Transverse colon (tissue), 4 donors: ENCODE measurements at places on chromosomes 11 and 22. TPM values are rescaled to one million over a fixed set of nuclear protein-coding genes. Genes with fewer than 3 reads are reported as not detected.

DNA sequence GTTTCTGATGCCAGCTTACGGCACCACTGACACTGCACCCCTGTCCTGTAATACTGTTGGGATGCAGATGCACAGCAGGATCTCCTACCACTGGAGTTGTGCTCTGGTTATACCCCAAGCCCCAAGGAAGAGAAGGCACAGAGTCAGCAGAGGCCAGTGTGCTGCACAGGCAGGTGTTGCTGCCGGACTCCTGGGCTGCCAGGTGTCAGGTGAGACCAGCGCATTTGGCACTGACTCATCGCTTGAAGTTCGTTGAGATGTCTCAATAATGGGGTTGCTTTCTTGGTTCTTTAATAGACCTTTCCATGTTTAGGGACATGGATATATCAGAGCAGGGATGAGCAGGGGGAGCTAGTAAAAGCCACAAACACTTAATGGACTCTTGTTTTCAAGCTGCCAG, 75.7 kb upstream of the TTC12 start:
- DNase-seq = no peak
- H3K4me1 ChIP-seq = no peaks in the 10 kb centered on the region
- no peak overlapping the region for H3K27ac ChIP-seq
- no peaks in the 10 kb centered on the region for H3K36me3 ChIP-seq

DNA sequence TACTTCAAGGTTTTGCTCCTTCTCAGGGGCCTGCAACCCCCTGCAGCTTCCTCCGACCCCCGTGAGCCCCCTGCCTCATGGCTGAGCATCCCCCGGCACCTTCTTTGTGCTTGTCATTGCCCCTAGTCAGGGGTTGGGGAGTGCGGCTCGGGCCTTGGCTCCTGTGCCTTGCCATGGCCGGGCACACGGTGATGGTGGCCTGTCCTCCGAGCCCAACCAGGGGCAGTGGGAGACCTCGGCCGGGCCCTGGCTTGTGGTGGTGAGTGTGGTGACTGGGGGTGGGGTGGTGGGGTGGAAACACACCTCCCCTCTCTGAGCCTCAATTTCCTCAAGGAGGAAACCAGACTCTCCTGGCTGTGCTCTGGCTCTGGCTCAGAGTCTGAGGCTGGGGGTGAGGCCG, 1.5 kb upstream of the MRGPRG start:
- no peak overlapping the region for H3K4me3 ChIP-seq
- peaks cover 7% of the 10 kb centered on the region for H3K4me1 ChIP-seq
- no peaks in the 10 kb centered on the region for H3K36me3 ChIP-seq

- no peaks in the 10 kb centered on the region for H3K36me3 ChIP-seq
- peak overlapping the region; percentile 20 for H3K4me3 ChIP-seq
- no peak overlapping the region for H3K27ac ChIP-seq
- peak; percentile 32 for DNase-seq
- no peaks in the 10 kb centered on the region for H3K27me3 ChIP-seq
- H3K4me1 ChIP-seq = peaks cover 4% of the 10 kb centered on the region
Measured at GRCh38 chr11:133966921-133967598, 10.3 kb upstream of the IGSF9B start.

BANF1 gene
- 27.9 TPM for total RNA-seq

- no peak overlapping the region for H3K27ac ChIP-seq
- no peaks in the 10 kb centered on the region for H3K27me3 ChIP-seq
- no peaks in the 10 kb centered on the region for H3K4me1 ChIP-seq
- H3K4me3 ChIP-seq = no peak overlapping the region
- no peak for DNase-seq
Measured at GRCh38 chr22:39940757-39941305, 19.4 kb upstream of the TMA7B start.

DNA sequence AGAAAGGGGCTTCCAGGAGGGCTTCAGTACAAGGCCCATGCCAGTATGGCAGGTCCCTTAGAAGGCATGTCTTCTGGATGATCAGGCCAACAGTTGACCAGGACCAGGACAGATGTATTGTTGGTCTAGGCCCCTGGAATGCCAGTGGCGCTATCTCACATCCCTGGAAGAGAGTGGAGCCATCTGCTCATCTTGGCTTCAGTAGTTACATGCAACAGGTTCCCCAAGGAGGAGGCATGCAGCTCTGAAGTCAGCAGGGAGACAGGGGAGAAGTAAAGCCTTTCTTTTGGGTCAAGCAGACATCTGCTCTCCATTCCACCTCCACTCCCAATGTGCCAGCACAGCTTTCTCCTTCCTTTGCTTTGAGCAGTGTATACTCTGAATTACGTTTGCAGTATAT, 244.1 kb downstream of the KIRREL3 start:
- H3K27ac ChIP-seq = no peak overlapping the region
- H3K27me3 ChIP-seq = no peaks in the 10 kb centered on the region
- no peak overlapping the region for H3K4me3 ChIP-seq
- no peaks in the 10 kb centered on the region for H3K36me3 ChIP-seq
- DNase-seq = no peak
- no peaks in the 10 kb centered on the region for H3K4me1 ChIP-seq

HTR3B gene
- total RNA-seq = not detected

GRCh38 chr11:84396521-84396920, 1110.4 kb upstream of the CCDC90B start:
- H3K4me1 ChIP-seq = no peaks in the 10 kb centered on the region
- no peak overlapping the region for H3K27ac ChIP-seq
- H3K27me3 ChIP-seq = no peaks in the 10 kb centered on the region
- H3K36me3 ChIP-seq = no peaks in the 10 kb centered on the region

RIMBP3C gene
- total RNA-seq = not detected

- H3K27ac ChIP-seq = no peak overlapping the region
- H3K36me3 ChIP-seq = no peaks in the 10 kb centered on the region
- no peaks in the 10 kb centered on the region for H3K4me1 ChIP-seq
- no peaks in the 10 kb centered on the region for H3K27me3 ChIP-seq
- no peak overlapping the region for H3K4me3 ChIP-seq
Measured at GRCh38 chr11:126189109-126189929, 22.1 kb downstream of the RPUSD4 start.

LINC01488 gene
- total RNA-seq = not detected

- H3K36me3 ChIP-seq = no peaks in the 10 kb centered on the region
- peaks cover 7% of the 10 kb centered on the region for H3K27me3 ChIP-seq
- no peaks in the 10 kb centered on the region for H3K4me1 ChIP-seq
- H3K4me3 ChIP-seq = no peak overlapping the region
- no peak for DNase-seq
Measured at GRCh38 chr11:73622926-73623593, 23.3 kb upstream of the PLEKHB1 start.

GRCh38 chr22:47997052-47997590, 1234.7 kb downstream of the TBC1D22A start:
- H3K36me3 ChIP-seq = no peaks in the 10 kb centered on the region
- H3K4me3 ChIP-seq = no peak overlapping the region
- DNase-seq = no peak
- no peaks in the 10 kb centered on the region for H3K4me1 ChIP-seq
- no peak overlapping the region for H3K27ac ChIP-seq
- H3K27me3 ChIP-seq = no peaks in the 10 kb centered on the region

DNA sequence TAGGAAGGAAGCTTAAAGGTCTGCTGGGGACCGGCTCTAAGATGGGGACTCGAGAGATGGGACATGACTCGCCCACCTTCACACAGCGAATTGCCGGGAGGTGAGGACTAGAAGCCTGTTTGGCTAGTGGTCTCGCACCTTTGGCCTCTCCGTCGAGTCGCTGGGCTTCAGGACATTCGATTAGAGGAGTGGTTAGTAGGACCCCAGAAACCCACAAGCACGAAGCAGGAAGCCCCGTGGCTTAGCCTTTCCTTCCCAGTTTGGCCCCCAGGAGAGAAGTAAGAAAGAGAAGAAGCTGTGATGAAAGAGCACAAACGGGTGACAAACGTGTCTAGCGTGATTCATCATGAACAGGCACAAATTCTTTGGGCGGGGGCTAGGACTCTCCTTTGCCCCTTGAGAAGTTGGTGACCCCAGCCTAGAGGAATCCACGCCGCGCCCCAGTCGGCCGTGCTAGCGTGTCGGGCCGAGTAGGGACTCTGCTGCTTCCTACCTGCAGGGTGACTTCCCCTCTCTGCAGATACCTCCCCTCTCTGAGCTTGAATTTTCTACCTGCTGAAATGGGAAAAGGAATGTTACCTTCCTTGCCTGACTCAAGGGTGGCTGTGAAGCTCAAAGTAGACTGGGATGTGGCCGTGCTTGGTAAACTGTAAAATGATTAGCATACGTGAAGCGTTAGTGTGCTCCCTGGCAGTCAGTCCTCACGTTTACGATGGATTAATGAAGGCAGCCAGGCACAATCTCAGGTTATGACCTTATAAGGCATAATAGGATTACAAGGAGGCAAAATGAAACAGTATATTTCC, 1.1 kb upstream of the ADM start:
- no peaks in the 10 kb centered on the region for H3K36me3 ChIP-seq
- H3K27ac ChIP-seq = peak overlapping the region; percentile 90
- peaks cover 10% of the 10 kb centered on the region for H3K4me1 ChIP-seq
- DNase-seq = peak; percentile 74

KCNJ4 gene
- total RNA-seq = not detected

DNA sequence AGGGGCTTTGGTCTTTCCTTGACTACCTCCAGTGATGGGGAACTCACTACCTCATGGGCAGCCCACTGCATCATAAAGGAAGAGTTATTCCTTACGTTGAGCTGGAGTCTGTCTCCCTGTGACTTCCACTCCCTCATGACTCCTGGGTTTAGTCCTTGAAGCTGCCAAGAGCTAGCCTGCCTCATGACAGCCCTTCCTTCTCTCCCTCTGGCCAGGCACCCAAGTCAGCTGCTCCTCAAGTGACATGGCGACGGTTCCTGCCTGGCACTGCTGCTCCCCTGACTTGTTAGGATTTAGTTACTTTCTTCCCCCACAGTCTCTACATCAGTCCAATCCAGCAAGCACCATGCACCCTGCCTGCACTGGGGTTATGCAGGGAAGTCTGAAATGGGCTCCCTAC, 196.1 kb upstream of the TBCEL start:
- no peaks in the 10 kb centered on the region for H3K4me1 ChIP-seq
- H3K36me3 ChIP-seq = no peaks in the 10 kb centered on the region
- H3K27ac ChIP-seq = no peak overlapping the region

SHISA8 gene
- not detected for total RNA-seq

TRPM5 gene
- 1.4 TPM for total RNA-seq

DNA sequence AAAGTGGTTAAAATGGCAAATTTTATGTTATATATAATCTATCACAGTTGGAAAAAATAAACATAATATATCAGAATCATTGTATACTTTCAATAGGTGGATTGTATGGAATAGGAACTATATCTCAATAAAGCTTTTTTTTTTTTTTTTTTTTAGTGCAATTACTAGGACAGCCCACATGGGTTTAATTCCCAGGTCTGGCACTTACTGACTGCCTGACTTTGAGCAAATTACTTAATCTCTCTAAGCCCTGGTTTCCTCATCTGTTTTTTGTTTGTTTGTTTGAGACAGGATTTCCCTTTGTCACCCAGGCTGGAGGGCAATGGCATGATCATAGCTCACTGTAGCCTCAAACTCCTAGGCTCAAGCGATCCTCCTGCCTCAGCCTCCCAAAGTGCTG, 26.1 kb upstream of the BAIAP2L2 start:
- no peaks in the 10 kb centered on the region for H3K36me3 ChIP-seq
- no peaks in the 10 kb centered on the region for H3K27me3 ChIP-seq
- no peaks in the 10 kb centered on the region for H3K4me1 ChIP-seq
- DNase-seq = no peak
- no peak overlapping the region for H3K27ac ChIP-seq
- no peak overlapping the region for H3K4me3 ChIP-seq

GRCh38 chr22:27399161-27399560, 402.4 kb downstream of the MN1 start:
- no peaks in the 10 kb centered on the region for H3K4me1 ChIP-seq
- H3K4me3 ChIP-seq = no peak overlapping the region
- no peak for DNase-seq
- no peaks in the 10 kb centered on the region for H3K36me3 ChIP-seq
- peaks cover 13% of the 10 kb centered on the region for H3K27me3 ChIP-seq

SCO2 gene
- total RNA-seq = 63.6 TPM

ASCL2 gene
- 2.3 TPM for total RNA-seq

GRCh38 chr11:72439455-72439854, 5.1 kb upstream of the CLPB start:
- H3K4me3 ChIP-seq = no peak overlapping the region
- H3K36me3 ChIP-seq = no peaks in the 10 kb centered on the region
- H3K27ac ChIP-seq = no peak overlapping the region
- H3K27me3 ChIP-seq = peaks cover 4% of the 10 kb centered on the region

RTN4RL2 gene
- total RNA-seq = not detected

PLAAT2 gene
- 47.9 TPM for total RNA-seq

DNA sequence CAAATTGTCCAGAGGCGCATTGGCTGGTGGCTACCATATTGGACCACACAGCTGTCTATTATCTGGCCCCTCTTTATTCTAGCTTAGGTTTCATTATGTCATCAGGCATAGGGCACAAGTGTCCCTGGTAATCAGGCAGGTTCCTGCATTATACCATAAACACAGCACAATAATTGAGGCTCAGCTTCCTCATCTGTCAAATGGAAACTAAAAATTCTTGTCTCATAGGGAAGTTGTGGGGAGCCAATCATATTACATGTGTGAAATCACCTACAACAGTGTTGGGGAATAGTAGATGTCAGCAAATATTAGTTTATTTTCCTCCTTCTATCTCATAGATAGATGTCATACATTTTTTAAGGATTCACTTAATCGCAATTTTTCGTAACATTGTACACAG, 231.0 kb upstream of the SORL1-AS1 start:
- DNase-seq = no peak
- no peak overlapping the region for H3K27ac ChIP-seq
- no peak overlapping the region for H3K4me3 ChIP-seq
- H3K36me3 ChIP-seq = no peaks in the 10 kb centered on the region

DNA sequence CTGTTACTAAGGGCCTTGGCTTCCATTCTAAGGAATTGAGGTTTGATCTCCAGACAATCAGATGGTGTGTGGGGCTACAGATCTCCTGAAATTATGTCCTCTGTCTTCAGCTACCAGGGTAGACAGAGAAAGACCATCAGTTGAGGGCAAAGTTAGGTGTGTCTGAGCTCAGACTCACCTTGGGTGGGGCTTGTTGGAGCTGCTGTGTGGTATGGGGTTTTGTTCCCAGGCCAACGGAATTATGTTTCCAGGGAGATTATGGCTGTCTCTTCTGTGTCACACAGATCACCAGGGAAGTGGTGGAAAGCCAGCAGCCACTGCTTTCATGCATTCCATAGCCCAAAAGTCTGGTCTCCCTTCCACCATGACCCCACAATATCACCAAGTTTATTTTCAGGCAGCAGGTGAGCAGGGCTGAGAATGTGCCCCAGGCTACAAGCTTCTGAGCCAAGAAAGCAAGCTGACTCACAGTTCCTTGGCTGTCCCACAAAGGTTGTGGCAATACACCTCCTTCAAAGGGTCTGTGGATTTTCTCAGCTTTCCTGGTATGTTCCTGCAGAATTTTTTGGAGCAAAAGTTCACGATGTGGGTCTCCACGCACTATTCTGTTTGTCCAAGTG, 714.9 kb downstream of the LUZP2 start:
- H3K4me3 ChIP-seq = no peak overlapping the region
- H3K4me1 ChIP-seq = no peaks in the 10 kb centered on the region

BATF2 gene
- total RNA-seq = 10.0 TPM

GRCh38 chr11:44189986-44190882, 94.8 kb downstream of the EXT2 start:
- H3K27ac ChIP-seq = no peak overlapping the region
- H3K4me1 ChIP-seq = no peaks in the 10 kb centered on the region
- H3K36me3 ChIP-seq = peaks cover 15% of the 10 kb centered on the region
- H3K27me3 ChIP-seq = no peaks in the 10 kb centered on the region
- DNase-seq = no peak

MMP8 gene
- total RNA-seq = not detected

GRCh38 chr11:102534261-102534872, 3.8 kb upstream of the MMP7 start:
- H3K27ac ChIP-seq = no peak overlapping the region
- no peaks in the 10 kb centered on the region for H3K27me3 ChIP-seq
- H3K36me3 ChIP-seq = no peaks in the 10 kb centered on the region
- DNase-seq = no peak
- no peak overlapping the region for H3K4me3 ChIP-seq
- no peaks in the 10 kb centered on the region for H3K4me1 ChIP-seq
